ENCODE measurements at places on chromosomes 4 and X.

DNA sequence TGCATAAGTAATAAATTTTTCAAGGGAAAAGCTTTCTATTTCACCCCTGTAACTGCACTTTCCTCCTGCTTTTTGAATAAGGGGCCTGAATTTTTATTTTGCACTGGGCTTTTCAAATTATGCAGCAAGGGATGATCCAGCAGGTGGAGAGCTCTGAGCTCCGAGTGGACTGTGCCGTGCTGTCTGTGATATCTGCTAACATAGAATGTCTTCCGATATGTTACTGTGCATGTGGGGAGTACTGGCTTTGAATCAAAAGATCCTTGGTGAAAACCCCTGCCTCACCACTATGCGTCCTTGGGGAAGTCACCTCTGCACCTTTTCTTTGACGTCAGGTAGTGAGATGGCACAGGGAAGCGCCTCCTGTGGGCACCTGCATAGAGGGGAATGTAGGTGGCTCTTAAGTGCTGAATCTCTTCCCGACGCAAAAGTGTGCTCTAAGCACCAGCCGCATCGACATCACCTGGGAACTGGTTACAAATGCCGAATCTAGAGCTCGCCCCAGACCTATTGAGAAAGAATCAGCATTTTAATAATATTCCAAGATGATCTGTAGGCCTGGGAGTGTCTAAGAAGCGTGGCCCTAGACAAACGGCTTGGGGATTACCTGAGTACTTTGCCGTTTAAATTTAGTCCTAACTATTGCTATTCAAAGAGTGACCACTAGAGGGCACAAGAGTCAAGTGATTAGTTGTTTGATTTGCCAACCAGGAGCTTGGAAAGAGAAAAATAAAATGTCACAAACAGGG lies 19.2 kb upstream of the WFS1 start:
- DNase-seq: peak; percentile 78

DNA sequence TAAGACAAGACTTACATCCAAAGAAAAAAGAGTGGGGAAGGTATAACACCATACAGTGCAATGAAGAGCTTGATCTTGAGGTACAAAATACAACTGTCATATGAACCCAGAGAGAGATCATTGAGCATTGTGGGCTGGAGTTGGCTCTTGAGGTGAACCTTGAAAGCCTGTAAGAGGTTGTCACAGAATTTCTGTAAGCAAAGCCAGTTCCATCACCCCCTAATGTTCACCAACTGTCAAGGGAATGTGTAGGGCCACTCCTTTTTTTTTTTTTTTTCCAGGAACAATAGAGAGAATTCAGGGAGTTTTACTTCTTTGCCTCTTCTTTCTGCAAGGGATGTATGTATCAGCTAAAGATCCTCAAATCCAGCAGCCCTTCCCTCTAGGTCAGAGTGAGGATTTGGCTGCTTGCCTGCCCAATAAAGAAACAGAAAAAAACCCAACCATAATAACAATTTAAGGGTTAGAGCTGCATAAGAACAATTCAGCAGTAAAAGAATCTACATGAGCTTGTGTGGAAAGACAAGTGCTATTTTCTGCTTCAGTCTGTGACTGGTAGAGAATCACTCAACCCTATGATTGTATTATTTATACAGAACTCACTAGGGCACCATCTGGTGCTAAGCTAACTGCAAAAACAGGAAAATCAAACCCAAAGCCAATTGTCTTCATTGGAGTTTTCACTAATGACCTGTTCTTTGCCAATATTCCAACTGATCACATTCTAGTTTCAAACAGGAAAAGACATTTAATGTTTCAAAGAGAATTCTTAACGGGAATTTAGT lies 217.5 kb upstream of the TEX13C start:
- DNase-seq: no peak

- DNase-seq: no peak
These were observed 191.0 kb upstream of the POF1B start for GRCh38 chrX:85570496-85570895.

DNA sequence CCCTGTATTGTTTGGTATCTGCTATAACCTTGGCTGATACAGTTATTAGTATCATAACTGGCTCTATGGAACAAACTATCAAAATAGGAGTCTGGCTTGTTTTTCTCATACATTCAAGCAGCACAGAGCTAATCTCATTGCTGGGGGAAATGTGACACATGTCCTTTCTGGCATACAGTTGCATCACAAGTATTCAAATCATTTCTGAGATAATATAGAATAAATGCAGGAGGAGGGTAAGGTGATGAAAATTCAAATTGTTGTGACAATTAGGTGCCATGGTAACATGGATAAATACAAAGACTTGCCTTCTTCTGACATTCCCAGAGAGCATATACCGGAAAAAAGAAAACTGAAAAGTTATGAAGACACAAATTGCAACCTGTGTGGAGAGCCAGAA lies 2706.8 kb downstream of the ARAP2 start:
- DNase-seq: no peak

DNA sequence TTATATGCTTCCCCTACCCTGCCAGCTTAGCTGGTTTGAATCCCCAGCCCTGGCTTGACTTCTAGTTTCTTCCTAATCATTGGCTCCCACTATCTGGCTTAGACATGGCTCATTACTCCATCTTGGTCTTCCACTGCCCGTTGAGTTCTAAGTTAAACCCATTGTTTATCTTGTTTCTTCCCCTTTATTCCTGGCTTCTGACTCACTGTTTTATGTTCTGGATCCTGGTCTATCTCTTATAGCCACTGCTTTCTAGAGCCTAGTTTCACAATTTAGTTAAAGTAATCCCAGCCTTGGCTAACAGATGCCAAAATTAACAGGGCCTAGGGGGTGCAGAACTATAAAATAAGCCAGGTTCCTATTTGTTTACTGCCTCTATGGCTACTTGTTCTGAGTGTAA lies 120.9 kb downstream of the ARHGEF9 start:
- DNase-seq: peak; percentile 11

DNA sequence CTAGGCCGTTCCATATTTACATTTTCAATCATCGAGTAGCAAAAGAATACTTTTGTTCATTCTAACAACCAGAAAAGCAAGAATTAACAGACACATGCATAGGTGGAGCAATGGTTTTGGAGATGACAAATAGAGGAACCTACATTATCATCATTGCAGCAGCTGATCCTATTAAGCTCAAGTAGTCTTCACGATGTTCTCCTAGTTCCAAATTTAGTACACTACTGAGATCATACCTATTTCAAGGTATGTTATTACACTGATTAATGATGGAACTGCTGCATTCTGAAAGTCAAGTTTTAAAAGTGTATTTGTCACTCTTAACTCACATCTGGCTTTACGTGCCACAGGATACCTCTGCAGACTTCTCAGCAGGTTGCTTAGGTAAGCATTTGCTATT lies 87.4 kb downstream of the ADGRA3 start:
- DNase-seq: no peak

GRCh38 chrX:4588893-4589292 lies 875.4 kb upstream of the PRKX start:
- no peak for DNase-seq

- peak; percentile 52 for DNase-seq
These were observed 1.3 kb upstream of the HAND2 start for GRCh38 chr4:173531086-173531965.

DNA sequence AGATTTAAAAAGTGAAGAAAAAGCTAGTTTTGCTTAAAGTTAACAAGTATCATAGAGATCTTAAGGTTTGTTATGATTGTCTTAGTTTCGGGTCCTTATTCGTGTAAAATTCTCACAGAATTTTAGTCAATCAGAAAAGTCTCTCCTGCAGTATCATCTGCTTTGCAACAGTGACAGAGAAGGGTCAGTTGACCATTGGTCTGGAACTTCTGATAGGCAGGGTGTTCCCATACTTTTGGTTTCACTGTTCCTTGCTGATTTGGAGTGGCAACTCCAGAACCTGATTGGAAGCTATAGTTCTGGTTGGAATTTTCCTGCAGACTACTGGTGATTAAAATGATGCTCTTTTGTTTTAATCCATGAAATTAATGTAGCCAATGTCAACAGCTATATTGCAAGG lies 1.8 kb downstream of the IL15 start:
- DNase-seq: no peak

- DNase-seq: no peak
These were observed 31.5 kb upstream of the STOX2 start for GRCh38 chr4:183873409-183874185.

GRCh38 chr4:134665429-134665828 lies 463.8 kb upstream of the PABPC4L start:
- DNase-seq: no peak

DNA sequence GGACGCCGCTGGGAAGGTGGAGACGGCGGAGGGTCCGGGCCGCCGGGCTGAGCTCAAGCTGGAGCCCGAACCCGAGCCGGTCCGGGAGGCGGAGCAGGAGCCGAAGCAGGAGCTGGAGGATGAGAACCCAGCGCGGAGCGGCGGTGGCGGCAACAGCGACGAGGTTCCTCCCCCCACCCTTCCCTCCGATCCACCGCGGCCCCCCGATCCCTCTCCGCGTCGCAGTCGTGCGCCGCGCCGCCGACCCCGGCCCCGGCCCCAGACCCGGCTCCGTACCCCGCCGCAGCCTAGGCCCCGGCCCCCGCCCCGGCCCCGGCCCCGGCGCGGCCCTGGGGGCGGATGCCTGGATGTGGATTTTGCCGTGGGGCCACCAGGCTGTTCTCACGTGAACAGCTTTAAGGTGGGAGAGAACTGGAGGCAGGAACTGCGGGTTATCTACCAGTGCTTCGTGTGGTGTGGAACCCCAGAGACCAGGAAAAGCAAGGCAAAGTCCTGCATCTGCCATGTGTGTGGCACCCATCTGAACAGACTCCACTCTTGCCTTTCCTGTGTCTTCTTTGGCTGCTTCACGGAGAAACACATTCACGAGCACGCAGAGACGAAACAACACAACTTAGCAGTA lies 483 bp downstream of the USP27X start:
- no peak for DNase-seq

GRCh38 chrX:51144828-51145442 lies 187.7 kb upstream of the NUDT10 start:
- peak; percentile 40 for DNase-seq

GRCh38 chrX:126165401-126165720 lies 728 bp downstream of the DCAF12L2 start:
- DNase-seq: no peak

DNA sequence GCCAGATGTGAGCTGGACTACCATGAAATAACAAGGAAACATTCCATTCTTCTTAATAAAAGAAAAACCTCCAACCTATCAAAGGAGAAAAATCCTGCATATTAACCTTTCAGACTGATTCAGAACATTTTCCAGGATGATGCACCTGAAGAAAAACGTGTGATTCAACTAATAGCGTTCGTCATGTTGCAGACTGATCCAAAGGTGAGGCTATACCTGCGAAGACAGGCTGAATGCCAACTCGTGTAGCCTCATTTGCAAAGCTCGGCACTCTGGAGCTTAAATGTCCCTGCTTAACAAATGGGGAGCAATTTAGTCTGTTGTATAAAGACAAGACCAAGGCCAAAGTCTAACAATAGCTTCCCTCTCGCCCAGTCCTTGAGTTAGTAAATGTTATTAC lies 172.0 kb upstream of the NOCT start:
- no peak for DNase-seq

GRCh38 chrX:72030431-72030830 lies 101.3 kb downstream of the RTL5 start:
- no peak for DNase-seq

DNA sequence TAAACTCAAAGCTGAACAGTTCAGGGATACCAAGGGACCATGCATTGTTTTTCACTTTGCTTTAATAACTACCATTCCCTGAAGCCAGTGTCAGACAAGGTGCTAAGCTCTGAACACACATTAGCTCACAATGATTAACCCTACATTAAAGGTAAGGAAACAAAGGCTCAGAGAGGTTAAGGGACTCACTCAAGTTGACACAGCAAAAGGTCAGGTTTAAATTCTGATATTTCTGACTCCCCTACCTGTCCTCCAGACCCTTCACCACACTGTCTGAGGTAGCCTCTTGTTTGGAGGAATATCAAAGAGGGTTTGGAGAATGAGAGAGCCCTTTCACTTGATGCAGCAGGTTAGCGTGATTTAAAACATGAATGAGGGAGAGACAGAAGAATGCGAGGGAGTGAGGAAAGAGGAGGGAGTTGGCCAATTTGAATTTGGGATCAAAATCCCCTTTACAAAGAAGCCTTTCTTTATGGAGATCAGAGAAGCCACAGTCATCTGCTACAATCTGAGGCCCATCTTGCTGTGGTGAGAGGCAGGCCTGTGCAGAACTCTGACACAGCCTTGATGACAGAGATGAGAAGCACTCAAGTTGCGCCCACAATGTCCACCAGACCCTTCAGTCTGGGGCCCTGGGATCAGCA lies 103.5 kb downstream of the FHDC1 start:
- no peak for DNase-seq

GRCh38 chr4:6184169-6184568 lies 16.2 kb downstream of the JAKMIP1 start:
- DNase-seq: no peak

GRCh38 chr4:6944301-6945051 lies 34.9 kb downstream of the TBC1D14 start:
- peak; percentile 15 for DNase-seq

- no peak for DNase-seq
These were observed 191.5 kb downstream of the SLIT2 start for GRCh38 chr4:20443015-20443805.

- peak; percentile 85 for DNase-seq
These were observed 973 bp downstream of the ADAMTS3 start for GRCh38 chr4:72567821-72568675.

GRCh38 chrX:17485391-17485790 lies 110.4 kb downstream of the NHS start:
- DNase-seq: no peak

DNA sequence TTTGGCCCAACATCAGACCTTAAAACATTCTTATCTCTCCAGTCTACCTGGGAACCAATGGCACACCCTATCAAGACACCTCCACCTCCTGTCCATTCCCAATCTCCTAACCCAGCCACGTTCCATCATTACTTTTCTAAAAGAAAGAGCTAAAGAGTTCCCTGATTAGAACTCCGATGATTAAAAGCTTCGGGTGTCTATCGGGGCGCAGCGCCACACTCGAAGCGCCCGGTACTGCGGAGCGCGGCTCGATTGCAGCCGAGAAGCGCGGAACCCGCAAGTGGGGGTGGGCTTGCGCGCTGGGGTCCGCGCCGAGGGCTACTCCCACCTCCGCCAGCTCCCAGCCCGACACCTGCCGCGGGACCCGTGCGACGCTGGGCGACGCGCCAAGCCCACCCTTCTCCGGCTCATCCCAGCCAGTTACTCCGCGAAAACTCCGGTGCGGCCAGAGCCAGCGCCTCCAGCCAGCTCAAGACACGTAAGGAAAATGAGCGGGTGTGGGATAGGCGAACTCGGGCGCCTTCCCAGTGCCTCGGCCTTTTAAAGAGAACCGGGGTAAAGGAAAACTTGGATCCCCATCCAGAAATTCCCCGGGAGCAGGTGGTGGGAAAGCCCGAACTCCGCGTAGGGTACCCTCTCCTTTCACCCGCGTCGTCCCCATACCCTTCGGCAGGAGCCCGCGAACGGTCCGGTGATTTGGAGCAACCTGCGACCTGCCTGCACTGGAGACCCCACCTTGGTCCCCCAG lies 593 bp downstream of the NPY1R start:
- DNase-seq: peak; percentile 25

GRCh38 chr4:138821331-138821730 lies 194.2 kb upstream of the NOCT start:
- DNase-seq: no peak

GRCh38 chr4:138413273-138413672 lies 171.1 kb upstream of the SLC7A11 start:
- DNase-seq: no peak

- DNase-seq: no peak
These were observed 30.1 kb upstream of the CYSLTR1 start for GRCh38 chrX:78357342-78358055.
